ENCODE measurements at places on chromosomes 16 and 17.

DNA sequence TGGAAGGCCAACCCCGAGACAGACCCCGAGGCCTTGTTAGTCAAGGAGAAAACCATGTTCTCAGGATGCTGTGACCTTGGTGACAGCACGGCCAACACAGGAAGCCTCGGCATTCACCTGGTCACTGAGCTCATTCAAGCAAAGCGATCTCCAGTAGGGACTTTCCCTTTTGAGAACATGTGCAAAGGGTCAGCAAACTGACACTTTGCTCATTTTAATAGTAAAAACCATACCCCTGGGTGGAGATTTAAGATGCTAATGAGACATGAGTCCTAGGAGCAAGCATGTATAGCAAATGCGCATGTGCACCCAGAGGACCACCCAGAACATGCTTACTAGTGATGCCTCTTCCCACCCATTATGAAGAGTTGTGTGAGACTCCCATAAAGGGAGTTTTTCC, 5.7 kb upstream of the SULT1A2 start:
- no peak overlapping the region for H3K27ac ChIP-seq
- no peaks in the 10 kb centered on the region for H3K36me3 ChIP-seq
- H3K4me1 ChIP-seq: peaks cover 1% of the 10 kb centered on the region
- H3K4me3 ChIP-seq: no peak overlapping the region
- no peaks in the 10 kb centered on the region for H3K27me3 ChIP-seq
- DNase-seq: no peak

DNA sequence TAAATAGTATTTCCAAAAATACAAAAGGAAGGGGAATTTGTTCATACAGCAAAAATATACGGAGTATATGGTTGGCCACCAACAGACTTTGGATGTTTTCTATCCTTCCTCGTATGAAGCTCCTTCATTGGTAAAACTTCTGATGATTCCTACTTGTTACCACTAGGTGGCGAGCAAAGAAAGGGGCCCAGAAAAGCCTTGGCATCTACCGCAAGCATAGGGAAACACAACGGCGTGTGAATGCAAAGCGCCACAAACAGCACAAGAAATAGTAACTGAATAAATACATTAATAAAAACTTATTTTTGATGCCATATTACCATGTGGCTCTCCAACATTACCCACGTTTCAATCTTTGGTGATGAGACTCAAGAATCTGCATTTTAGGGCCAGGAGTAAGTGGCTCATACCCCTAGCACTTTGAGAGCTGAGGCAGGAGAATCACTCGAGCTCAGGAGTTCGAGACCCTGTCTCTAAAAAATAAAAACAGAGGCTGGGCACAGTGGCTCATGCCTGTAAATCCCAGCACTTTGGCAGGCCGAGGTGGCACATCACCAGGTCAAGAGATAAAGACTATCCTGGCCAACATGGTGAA, 34.5 kb downstream of the YWHAE start:
- DNase-seq: peak; percentile 73
- peaks cover 66% of the 10 kb centered on the region for H3K4me1 ChIP-seq
- no peaks in the 10 kb centered on the region for H3K27me3 ChIP-seq
- peaks cover 19% of the 10 kb centered on the region for H3K36me3 ChIP-seq
- peak overlapping the region; percentile 19 for H3K4me3 ChIP-seq
- H3K27ac ChIP-seq: no peak overlapping the region

GRCh38 chr16:6695666-6696065, 637.0 kb upstream of the RBFOX1 start:
- DNase-seq: no peak
- no peaks in the 10 kb centered on the region for H3K36me3 ChIP-seq
- no peaks in the 10 kb centered on the region for H3K27me3 ChIP-seq

DNA sequence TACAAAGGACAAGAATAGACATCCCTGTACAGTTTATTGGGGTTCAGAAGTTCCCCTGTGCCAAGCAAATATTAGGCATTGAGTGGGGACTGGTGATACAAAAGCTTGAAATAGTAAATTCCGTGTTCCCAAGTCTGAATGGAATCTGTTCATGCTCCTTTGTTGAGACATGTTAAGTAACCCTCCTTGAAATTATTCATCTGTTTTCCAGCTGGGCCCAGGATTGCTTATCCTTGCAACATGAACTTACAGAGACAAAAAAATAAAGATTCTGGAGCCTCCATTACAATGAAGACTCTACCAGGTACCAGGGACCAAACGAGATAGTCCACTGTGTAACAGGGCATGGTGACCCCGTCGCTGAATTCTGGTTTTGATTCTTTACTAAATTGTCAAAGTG, 6.1 kb upstream of the CCL8 start:
- H3K4me3 ChIP-seq: no peak overlapping the region
- H3K27ac ChIP-seq: no peak overlapping the region
- DNase-seq: no peak
- no peaks in the 10 kb centered on the region for H3K36me3 ChIP-seq
- no peaks in the 10 kb centered on the region for H3K4me1 ChIP-seq
- H3K27me3 ChIP-seq: peaks cover 18% of the 10 kb centered on the region

DNA sequence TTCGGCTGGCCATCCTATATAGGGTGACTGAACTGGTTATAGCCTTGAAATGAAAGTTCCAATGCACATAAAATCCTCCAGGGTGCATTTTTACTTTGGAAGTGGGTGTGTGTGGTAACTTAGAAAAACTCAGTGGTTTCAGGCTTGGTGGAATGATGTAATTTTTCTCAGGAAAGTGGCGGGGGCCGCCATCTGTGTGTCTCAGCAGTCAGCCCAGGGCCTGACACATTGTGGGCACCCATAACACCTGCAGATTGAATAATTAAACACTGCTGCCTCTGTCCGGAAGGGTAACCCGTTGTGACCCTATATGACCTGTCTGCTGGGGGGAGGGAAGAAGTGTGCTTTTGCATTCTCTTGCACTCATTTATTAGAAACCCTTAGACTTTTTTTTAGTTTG, 2.2 kb upstream of the PDP2 start:
- H3K27ac ChIP-seq: peak overlapping the region; percentile 60
- DNase-seq: peak; percentile 65
- peak overlapping the region; percentile 10 for H3K4me3 ChIP-seq
- H3K27me3 ChIP-seq: no peaks in the 10 kb centered on the region

GRCh38 chr17:76735006-76735405, 2.1 kb downstream of the SRSF2 start:
- H3K4me3 ChIP-seq: peak overlapping the region; percentile 94
- peaks cover 51% of the 10 kb centered on the region for H3K4me1 ChIP-seq
- peak; percentile 14 for DNase-seq
- no peaks in the 10 kb centered on the region for H3K27me3 ChIP-seq

GRCh38 chr17:64447526-64447925, 1.4 kb upstream of the MILR1 start:
- H3K4me1 ChIP-seq: peaks cover 19% of the 10 kb centered on the region
- no peak overlapping the region for H3K27ac ChIP-seq
- no peaks in the 10 kb centered on the region for H3K36me3 ChIP-seq
- no peaks in the 10 kb centered on the region for H3K27me3 ChIP-seq
- DNase-seq: peak; percentile 13
- no peak overlapping the region for H3K4me3 ChIP-seq

DNA sequence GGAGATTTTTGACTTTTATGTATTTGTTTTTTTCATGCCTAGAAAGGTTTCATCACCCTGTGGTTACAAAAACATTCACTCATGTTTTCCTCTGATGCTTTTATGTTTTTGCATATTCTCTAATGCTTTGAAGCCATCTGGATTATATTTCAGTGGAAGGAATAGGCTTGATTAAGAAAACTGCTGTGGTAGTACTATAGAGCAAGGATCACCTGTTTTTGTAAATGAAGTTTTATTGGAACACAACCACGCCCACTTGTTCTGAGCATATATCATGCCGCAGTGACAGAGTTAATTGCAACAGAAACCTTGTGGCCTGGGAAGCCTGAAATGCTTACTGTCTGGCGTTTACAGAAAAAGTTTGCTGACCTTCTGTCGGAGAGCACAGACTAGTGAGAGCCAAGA, 11.5 kb downstream of the COX10 start:
- peaks cover 40% of the 10 kb centered on the region for H3K36me3 ChIP-seq
- H3K27ac ChIP-seq: no peak overlapping the region
- no peaks in the 10 kb centered on the region for H3K27me3 ChIP-seq

DNA sequence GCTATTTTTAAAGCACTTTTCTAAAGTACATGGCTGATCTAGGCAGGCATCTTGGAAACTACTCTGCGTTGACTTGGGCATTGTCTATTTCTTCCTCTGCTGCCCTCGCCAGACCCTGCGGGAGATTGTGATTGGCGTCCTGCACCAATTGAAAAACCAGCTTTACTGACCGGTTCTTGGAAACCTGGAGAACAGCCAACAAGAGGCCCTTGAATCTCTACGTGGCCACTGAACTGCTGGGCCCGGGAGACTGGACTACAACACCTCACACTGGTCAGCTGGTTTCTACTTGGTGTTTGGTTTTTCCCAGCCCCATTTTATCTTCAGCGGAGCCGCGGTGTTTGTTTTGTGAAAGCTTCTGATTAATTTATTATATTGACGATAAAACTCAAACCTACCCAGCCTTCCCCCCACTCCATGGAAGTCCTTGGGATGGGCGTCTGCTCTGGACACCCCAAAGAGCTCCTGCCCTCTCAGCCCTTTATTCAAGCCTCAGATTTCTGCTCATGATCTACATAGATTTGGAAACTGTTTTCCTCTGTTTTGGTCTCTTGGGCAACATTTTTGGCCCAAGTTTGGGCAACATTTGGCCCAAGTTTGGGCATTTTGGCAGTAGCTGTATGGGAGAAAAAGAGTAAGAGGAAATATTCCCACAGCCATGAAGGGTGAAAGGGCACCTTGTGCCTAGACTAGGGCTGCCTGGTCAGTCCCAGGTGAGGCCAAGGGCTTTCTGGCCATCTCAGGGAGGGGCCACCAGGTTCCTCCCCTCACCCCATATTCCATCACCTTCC, 4.7 kb downstream of the MLX start:
- peaks cover 58% of the 10 kb centered on the region for H3K4me1 ChIP-seq
- peaks cover 52% of the 10 kb centered on the region for H3K36me3 ChIP-seq
- no peaks in the 10 kb centered on the region for H3K27me3 ChIP-seq
- DNase-seq: no peak
- H3K27ac ChIP-seq: no peak overlapping the region

DNA sequence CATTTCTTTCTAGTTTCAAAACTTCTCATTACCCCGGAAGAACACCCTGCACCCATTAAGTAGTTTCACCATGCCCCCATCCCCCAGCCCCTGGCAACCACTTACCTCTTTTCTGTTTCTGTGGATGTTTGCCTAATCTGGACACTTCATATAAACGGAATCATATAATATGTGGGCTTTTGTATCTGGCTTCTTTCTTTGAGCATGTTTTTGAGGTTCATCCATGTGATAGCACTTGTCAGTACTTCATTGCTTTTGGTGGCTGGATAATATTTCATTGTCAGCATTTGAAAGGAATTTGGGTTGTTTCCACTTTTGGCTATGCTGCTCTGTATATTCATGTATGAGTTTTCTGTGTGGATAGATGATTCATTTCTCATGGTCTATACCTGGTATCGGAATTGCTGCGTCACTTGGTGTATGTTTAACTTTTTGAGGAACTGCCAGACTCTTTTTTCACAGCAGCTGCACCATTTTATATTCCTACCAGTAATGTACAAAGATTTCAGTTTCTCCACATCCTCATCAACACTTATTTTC, 30.0 kb upstream of the SLC5A10 start:
- no peaks in the 10 kb centered on the region for H3K27me3 ChIP-seq
- H3K36me3 ChIP-seq: peaks cover 23% of the 10 kb centered on the region
- no peak overlapping the region for H3K4me3 ChIP-seq
- H3K4me1 ChIP-seq: peaks cover 70% of the 10 kb centered on the region
- peak overlapping the region; percentile 27 for H3K27ac ChIP-seq

DNA sequence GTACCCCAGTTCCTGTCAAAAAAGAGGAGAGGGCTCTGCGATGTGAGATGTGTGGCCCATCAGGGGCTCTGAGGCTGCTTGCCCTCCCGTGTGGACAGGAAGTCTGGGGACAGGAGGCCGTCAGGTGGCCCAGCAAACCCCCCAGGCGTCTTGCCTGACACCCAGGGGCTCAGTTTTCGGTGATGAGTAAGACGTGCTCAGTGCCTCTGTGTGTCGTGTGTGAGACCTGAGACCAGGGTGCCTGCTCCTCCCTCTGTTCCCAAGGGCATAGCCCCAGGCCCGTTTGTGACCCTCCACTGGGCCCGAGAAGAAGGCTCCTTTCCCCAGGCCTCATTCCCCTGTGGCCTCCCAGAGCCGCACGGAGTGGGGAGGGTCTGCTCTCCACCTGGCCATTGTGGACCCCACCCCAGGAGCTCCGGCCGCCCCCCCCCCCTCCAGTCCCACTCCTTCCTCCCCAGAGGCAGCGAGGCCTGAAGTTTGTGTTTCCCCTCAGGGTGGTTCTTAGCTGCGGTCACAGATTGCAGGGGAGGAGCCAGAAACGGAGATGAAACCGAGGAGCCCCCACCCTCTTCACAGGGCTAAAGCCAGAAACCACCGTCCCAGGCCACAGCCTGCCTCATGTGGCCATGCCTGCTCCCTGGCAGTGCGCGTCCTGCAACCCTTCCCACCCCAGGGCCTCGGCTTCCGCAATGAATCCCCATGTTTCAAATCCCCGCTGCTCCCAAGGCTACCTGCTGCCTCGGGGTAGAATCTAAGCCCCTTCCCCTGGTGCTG, 4.9 kb upstream of the ACTG1 start:
- no peaks in the 10 kb centered on the region for H3K36me3 ChIP-seq
- DNase-seq: no peak
- no peaks in the 10 kb centered on the region for H3K27me3 ChIP-seq
- H3K27ac ChIP-seq: no peak overlapping the region
- no peak overlapping the region for H3K4me3 ChIP-seq
- H3K4me1 ChIP-seq: peaks cover 18% of the 10 kb centered on the region

GRCh38 chr17:18957831-18958230, 5.9 kb downstream of the SLC5A10 start:
- no peak overlapping the region for H3K4me3 ChIP-seq
- peaks cover 45% of the 10 kb centered on the region for H3K4me1 ChIP-seq
- no peaks in the 10 kb centered on the region for H3K27me3 ChIP-seq

- H3K27ac ChIP-seq: peak overlapping the region; percentile 86
- peak overlapping the region; percentile 98 for H3K4me3 ChIP-seq
- DNase-seq: peak; percentile 79
Observed at GRCh38 chr17:18257268-18257981, 1.1 kb downstream of the FLII start.

GRCh38 chr16:12079412-12079965, 103.0 kb downstream of the SNX29 start:
- H3K4me3 ChIP-seq: peak overlapping the region; percentile 59
- no peak for DNase-seq
- H3K36me3 ChIP-seq: peaks cover 5% of the 10 kb centered on the region
- H3K27me3 ChIP-seq: no peaks in the 10 kb centered on the region

- no peaks in the 10 kb centered on the region for H3K27me3 ChIP-seq
- DNase-seq: no peak
- no peak overlapping the region for H3K4me3 ChIP-seq
Observed at GRCh38 chr16:67036323-67036741, 7.4 kb downstream of the CBFB start.

GRCh38 chr16:86734543-86735460, 156.5 kb downstream of the FOXL1 start:
- no peak for DNase-seq
- no peaks in the 10 kb centered on the region for H3K36me3 ChIP-seq
- H3K27me3 ChIP-seq: peaks cover 43% of the 10 kb centered on the region
- H3K27ac ChIP-seq: no peak overlapping the region
